ENCODE measurements at places on chromosomes 6 and 20.

GRCh38 chr20:41649489-41649888 is 31.3 kb upstream of the CHD6 start:
- no peak for DNase-seq

DNA sequence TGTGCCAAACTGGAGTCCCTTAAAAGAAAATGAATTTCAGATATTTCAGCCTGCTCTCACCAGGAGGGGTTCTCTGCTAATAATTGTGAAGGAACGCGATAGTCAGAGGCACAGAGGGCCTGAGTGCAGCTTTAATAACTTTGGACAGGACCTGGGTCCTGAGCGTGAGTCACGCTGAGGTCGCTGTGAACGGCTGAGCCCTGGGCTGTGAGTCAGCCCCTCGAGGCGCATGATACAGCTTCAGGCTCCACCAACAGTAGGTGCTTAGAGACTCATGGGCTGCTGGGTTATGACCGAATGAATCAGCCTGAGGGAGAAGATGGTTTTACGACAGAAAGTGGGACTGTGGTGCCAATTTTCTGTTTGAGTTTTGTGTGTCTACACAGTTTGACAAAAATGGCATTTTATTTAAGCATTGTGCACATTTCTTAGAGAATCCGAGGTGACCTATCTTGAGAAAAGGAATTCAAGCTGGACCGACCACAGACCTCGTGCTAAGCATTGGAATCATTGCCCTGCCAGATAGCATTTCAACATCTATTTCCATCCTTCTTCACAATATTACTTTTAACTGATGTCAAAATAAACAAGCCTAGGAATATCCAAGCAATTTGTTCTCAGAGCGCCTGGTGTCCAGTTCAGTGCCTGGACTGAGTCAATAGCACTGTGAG is 183.0 kb downstream of the THBS2 start:
- no peak for DNase-seq

- DNase-seq, result no peak
These were observed 37.6 kb downstream of the SPTLC3 start for GRCh38 chr20:13046409-13046808.

DNA sequence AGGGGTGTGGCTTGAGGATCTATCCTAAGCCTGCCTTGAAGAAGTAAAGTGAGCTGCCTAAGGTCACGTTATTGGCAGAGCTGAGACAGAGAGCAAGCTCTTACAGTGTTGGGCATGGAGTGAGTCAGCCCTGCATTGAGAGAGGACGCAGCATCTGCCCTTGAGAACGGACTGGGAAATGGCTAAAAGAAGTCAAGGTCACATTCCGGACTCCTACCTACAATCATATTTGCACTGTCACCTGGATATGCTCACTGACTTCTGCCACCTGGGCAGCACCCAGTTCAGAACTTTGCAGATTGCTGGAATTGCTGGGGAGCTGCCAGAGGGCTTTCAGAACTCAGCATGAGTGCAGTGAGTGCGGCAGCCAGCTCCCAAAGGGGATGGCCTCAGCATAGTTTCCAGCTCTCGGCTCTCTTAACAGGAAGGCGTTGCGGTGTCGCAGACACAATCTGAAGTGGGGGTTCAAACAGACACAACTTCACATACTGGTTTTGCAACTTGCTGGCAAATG is 199.3 kb upstream of the SGK1 start:
- peak; percentile 72 for DNase-seq

GRCh38 chr6:169310983-169311382 is 57.3 kb upstream of the THBS2 start:
- DNase-seq, result no peak

- DNase-seq, result no peak
These were observed 267.9 kb downstream of the ADGRG6 start for GRCh38 chr6:142569676-142570075.

DNA sequence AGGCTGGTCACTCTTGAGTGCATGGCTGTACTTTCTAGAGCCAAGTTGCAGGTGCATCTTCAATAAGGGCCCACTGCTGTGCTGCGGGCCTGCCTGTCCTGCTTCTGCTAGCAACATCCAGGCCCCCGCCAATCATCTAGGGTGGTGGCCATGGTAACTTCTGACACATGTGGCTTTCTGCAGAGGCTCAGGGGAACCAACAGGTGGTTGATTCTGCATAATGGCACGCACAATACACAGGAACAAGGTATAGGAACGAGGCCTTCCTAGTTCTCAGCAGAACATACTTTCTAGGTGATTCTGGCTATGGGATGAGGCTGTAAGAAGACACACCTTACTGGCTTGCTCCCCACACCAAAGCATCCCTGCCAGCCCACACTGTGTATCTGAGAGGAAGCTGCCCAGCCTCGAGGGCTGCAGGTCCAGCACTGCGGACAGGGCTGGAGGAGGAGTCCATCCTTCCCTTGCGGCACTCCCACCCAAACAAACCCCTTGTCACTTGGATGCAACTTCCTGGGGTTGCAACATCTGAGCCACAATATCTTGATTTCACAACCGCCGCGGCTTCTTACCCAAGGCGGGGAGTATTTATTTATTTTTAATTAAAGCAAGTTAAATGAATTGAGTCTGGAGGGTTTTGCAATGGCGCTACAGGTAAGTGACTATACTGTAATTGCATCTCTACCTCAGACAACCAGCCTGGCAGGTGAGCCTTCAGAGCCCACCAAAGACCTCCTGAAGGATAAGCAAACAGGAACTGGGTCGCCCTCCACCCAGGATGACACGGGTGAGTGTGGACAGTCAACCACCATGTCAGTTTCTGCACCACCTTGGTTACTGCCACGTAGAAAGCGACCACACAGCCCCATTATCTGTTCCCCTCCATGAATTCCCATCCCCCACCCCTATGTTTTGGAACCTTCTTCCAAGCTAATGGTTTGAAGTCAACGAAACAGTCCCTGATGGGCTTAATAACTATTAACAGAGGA is 49.6 kb downstream of the SULF2 start:
- peak; percentile 34 for DNase-seq

- no peak for DNase-seq
These were observed 37.7 kb downstream of the ADGRF1 start for GRCh38 chr6:47004463-47004862.

DNA sequence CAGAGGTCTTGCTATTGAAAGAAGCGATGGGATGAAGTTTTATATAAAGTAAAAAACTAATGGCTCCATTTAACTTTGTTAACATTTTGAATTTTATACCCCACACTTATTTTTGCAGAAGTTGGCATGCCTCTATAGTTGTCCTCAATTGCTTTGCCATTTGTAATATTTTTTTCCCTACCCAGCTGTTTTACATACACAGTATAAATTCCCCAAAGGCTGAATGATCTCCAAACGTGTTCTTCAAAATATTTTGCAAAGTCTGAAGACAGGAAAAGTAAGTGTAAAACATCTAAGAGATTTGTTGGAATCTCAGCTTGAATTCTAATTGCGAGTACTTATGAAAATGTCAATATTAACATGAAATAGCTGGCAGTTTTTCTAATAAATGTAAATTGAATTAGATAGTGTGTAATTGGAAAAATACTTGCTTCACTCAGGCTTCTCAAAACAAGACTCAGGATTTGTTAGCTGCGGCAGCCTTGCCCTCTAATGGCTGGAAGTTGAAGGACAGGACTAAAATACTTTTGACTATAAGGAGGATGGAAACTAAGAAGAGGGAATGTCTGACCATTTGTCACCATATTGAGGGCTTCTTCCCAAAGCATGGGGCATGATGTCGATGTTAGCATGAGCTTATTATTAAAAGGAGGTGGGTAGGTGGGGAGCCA is 226.8 kb downstream of the UST start:
- no peak for DNase-seq
